Mucosa of descending colon (tissue), 3 donors: ENCODE measurements at places on chromosomes 6 and 20. TPM values are rescaled to one million over a fixed set of nuclear protein-coding genes. Genes with fewer than 3 reads are reported as not detected.
A peak's percentile ranks its signal among the peaks of the same experiment; 100 is the strongest.

DNA sequence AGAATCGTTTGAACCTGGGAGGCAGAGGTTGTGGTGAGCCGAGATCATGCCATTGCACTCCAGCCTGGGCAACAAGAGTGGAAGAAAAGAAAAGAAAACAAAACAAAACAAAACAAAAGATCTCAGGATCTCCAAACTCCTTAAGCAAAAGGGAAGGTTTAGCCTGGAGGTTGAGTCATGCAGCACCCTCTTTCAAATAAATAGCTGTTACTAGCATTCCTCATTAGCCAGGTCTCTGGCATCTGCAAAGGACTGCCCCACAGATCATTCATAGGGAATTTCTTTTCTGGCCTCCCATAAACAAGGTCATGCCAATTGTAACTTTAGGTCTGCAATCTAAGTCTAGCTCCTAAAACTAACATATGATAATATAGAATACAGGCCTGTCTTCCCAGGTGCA is 37.2 kb downstream of the EDN1 start:
- no peak for DNase-seq

DNA sequence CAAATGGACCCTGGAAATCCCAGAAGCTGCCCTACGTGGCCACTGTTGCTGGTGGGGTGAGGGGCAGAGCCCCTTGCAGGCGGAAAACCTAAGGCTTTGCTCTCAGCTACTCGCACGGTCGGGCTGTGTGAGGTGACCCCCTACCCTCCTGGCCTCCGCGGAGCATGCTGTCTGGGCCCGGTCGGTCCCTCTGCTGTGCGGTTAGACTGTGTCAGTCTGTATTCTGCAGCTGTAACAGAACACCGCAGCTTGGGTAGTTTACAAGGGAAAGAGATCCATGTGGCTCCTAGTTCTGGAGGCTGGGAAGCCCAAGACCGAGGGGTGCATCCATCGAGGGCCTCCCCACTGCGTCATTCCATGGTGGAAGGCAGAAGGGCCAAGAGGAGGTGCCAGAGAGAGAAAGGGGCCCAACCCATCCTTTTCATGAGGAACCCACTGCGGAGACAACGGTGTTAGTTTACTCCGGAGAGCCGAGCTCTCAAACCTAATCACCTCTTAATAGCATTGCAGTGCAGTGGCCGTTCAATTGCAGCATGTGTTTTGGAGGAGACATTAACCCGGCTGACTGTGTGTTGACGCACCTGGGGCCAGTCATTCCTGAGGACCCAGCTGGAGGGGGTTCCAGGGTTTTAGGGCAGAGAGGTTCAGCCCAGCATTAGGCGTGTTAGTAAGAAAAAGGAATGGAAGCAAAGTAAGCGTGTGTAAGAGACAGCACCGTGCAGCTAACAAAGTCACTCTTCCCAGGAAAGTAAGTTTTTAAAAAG is 18.3 kb downstream of the COL9A3 start:
- no peak for DNase-seq

- no peak for DNase-seq
Measured at GRCh38 chr6:87094576-87094975, 330 bp downstream of the CGA start.

DNA sequence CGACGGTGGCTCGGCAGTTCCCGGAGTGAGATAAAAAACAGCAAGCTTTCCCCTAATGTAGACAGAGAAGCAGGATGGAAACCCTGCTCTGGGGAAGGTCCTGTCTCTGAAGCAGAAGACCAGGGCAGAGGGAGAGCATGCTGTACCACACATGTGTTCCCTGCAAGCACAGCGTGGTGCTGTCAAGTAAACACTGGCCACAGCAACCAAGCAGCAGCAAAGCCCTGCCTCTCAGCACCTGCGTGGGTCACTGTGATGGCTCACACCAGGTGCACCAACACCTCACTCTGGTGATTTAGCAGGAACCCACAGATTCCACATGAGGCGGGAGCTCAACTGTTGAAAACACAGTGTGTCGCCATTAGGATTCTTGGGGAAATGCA is 65.2 kb upstream of the TXNDC5 start:
- DNase-seq = peak; percentile 29

GRCh38 chr6:136378888-136379287 is 89.2 kb upstream of the BCLAF1 start:
- peak; percentile 26 for DNase-seq

- DNase-seq = no peak
Measured at GRCh38 chr6:134345789-134346188, 27.9 kb upstream of the SGK1 start.

DNA sequence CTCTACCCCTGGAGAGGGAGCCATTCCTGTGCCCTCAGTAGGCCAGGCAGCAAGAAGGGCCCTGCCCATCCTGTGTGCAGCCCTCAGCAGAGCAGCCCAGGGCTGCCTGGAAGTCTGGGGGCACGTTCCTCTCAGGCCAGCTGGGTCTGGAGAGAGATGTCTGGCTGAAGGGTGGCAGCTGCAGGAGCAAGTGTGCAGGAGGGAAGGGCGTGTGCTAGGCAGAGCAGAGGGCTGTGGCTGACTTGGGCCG is 62.7 kb downstream of the NOL4L start:
- no peak for DNase-seq

DNA sequence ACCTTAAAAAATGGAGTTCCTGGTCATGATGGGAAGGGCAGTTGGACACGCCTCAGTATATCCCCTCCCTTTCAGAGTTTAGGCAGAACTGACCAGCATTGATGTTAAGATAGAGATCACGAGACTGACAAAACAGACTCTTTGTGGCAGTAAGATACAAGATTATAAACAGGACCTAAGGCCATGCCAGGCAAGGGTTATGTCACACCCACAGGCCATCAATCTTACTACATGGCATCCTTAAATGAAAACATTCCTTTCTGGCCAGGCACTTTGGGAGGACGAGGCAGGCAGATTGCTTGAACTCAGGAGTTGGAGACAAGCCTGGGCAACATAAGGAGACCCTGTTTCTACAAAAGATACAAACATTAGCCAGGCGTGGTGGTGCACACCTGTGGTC is 129.3 kb upstream of the MLN start:
- no peak for DNase-seq

GRCh38 chr6:3090013-3090412 is 21.7 kb downstream of the RIPK1 start:
- DNase-seq = no peak

DNA sequence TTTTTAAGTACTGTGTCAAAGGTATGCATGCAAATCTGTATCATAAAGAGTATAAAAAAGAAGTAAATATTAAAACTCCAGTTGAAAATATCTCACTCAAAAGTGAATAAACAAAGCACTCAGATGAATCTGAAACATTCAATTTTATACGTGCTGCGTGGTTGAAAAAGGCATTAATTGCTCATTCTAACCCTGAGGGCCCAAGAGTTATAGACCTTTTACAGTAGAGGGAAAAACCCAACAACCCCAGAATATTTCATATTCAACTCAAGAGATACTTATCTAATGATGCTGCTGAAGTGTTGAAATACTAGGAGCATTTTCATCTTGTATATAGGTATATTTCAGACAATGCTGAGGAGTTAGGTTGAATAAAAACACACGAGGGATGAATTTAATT is 862.8 kb upstream of the CITED2 start:
- no peak for DNase-seq

DNA sequence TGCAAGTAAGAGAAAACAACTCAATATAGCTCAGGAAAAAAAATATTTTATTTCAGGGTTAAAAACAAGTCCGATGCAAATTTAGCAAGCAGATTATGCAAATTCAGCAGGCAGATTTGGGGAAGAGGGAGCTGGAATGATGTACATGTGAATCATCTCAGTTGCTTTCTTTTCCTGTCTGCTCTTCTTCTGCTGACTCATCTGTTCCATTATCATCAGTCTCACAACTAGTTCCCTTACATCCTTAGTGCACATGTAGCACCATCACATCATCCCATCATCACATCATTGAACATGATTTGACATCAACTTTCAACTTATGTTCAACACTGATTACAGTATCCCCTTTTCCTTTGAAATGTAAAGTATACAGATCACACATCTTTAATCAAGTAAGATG is 11.5 kb upstream of the DEFB113 start:
- no peak for DNase-seq

DNA sequence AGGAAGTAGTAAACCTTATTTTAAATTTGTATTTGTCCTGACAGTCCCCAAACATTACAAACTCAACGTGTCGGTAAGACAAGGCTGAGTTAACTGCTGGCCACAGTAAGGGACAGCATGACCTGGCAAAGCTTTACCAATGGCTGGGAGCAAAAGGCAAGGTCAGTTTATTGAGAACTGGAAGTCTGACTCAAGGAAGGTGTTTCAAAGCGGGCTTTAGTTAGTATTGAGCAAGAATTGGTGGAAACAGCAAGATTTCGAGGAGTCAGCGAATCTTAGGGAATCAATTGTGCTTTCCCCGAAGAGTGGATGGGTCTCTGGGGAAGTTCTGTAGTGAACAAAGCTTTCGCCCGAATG is 885 bp upstream of the GZF1 start:
- DNase-seq = no peak

DNA sequence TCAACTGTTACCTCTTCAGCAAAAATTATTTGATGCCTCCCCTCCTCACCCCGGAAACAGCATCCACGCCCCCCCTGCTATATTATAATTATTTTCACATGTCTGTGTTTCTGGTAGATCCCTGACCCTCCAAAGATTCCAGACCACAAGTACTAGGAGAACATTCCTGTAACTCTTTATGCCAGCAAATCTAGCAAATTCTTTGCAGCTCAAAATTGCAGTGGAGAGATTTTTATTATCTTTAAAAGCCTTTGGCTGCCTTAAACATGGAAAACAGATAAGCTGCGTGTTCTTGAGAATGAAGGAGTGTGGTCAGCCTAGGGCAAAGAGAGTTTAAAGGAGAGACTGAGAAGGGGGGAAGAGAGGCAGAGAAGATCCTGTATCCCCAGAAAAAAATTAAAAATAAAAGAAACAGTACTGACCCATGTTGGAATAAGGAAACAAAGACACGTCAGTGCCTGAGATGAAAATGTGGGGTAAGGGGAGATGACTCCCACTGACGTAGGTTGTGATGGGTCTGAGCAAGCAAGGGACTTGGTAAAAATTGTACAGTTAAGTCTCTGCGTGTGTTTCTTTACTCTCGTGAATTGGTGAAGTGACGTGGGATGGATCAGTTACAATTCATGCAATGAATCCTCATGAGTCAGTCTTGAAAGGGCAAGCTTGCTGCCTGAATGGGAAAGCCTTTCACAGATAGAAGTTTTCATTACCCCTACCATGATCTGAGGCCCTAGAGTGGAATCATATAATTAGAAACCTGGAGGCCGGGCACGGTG is 8.3 kb downstream of the ID4 start:
- no peak for DNase-seq

DNA sequence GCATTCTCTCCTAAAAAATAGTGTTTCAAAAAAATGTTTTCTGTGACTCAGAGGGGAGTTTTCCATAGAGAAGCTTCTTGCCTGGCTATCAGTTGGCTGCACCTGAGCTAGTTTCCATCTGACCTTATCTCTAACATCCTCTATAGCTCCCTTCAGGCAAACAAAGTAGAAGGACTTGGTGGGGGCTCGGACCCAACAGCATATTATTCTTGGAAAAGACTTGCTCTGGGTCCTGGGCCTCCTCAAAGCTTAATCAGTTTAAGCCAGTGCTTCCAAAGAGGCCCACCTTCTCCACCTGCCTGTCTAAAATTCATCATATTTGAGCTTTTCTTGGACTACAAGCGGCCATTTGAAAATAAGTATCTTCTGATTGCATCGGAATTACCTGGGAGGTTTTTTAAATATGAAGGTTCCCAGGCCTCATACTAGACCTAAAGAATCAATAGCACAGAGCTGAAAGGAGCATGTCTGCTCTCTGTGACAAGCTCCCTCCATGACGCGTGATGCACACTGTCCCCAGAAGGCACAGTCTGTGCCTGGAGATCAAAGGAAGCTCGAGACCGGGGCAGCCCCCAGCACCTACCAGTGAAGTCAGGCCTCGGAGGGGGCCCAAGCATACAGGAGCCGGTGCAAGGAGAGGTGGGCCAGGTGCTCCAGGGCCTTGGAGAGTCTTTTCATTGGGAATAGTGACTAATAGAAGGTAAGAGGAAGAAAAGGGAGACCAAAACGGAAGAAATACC is 80.6 kb upstream of the HIVEP1 start:
- DNase-seq = no peak

GRCh38 chr6:44859901-44860410 is 468.2 kb upstream of the RUNX2 start:
- DNase-seq = no peak

DNA sequence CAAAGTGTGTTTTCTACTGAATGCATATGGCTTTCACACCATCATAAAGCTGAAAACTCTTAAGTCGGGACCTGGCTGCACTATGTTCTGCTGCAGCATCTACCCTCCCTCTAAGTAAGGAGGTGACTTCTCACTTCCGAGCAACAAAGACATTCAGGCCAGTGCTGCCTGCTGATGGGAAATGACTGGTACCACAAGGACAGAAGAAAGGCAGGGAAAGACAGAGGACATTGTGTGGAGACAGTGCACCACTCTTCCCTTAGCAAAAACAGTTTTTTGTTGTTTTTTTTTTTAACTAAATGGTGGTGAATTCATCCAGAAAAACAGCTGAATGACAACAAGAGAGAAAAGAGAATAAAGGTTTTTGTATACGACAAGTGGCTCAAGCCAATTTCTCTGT is 81.5 kb downstream of the MAP7 start:
- no peak for DNase-seq

DNA sequence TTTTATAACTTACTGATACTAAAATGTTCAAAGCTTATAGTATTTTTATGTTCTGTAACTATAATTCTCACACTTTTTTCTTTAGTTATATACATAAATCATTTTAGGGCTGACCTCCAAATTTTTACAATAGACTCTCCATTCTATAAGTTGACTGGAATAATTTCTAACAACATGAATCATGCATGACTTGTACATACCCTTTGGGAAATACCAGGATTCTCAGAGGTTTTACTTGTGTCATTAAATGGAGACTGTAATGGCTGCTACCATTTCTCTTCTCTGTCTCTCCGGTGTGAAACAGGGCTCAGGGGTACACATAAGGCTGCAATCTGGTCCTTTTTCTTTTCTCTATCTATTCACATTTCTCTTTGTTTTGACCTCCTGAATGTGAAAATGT is 222.2 kb upstream of the FLRT3 start:
- DNase-seq = no peak

GRCh38 chr6:21666201-21666691 is 72.7 kb downstream of the SOX4 start:
- DNase-seq = no peak

DNA sequence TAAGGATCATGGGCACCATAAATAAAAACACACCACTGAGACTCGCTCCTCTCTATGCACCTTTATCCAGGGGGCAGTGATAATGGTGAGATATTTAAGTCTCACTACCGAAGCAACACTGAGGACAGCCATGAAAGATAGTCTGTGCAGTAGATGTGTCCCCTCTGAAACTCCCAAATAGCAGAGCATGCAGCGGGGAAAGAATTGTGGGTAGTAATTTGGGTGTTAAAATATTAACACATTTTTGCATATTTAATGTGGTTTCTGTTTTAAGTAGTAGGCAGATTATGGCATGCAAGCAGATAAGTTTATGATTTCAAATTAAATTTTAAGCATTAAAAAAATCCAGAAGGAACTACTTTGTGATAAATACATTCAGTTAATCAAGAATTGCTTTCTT is 82.7 kb downstream of the CTNNBL1 start:
- no peak for DNase-seq

- DNase-seq = no peak
Measured at GRCh38 chr6:119250036-119250435, 99.5 kb downstream of the MAN1A1 start.

Gene CCM2L
- 1.8 TPM for total RNA-seq

Gene APOBEC2
- not detected for total RNA-seq

Gene TGM3
- 0.84 TPM for total RNA-seq

Gene ETV7
- 5.7 TPM for total RNA-seq

Gene BPIFB1
- total RNA-seq = not detected
